ENCODE measurements at places on chromosomes 5 and 9.

GRCh38 chr5:98321361-98321760 is 452.1 kb upstream of the RGMB start:
- no peak for DNase-seq

DNA sequence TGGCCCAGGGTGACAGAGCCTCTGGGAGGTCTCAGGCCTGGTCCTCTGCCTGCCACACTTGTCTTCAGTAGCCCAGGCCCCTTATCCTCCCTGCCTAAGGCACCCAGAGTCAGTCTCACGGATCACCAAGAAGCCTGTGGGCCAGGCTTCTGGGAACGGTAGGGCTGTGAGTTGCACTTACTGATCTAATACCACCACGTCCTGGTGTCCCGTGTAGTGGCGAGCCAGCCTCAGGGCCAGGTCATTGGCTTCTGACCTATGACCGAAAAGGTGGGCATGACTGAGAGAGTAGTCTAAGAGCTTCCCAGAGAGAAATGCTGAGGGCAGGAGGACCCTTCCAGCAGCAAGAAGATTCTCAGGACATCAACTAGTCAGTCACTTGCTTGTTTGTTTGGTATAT is 7.4 kb downstream of the PHYKPL start:
- no peak for DNase-seq

DNA sequence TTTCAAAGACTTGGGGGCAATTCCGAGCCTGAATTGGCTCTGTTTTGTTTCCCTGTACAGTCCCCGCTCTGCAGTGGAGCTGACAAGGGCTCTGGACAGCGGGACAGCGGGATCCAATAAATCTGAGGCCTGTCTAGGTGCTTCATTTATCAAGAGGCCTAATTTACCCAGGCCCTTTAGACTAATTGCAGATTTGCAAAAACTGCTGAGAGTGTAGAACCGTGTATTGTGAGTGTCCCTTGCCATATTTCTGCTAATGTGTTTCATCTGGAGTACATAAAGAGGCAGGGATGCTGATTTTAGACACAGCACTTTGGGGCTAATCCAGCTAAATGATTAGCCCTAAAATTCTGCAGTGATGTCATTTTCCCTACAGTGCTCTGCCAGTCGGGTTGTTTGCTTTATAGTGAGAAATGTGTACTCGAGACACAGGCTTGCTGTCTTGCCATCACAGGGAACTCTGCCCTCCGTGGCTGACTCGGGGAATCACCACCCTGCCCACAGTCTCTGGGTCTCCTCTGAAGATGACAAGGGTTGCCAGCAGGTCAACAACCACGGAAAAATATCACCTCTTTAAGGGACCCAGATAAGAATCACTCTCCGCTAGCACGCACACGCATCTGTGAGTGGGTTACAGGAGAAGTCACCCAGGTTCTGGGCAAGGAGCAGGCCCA is 592.0 kb downstream of the BNC2 start:
- no peak for DNase-seq

DNA sequence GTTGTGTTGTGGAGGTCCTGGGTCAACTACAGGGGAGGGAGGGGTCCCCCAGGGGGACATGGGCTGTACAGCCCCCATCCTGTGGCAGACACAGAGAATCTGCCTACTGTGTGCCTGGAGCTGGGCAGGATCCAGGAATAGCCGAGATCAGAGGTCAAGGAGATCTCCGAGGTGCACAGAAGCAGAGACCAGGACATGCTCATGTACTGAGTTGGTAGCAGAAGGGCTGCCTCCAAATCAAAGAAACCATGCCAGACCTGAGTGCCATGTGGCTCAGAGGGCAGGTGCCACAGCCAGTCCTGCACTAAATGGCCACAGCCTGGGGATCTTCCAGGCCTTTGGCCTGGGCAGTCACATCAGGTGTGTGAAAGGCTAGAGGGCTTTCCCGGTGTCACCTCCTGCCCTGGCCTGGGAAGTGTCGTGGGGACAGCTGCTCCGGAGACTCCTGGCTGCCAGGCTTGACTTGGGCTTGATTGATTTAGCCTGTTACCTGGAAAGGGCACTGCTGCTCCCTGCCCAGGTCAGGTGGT is 27.8 kb downstream of the GSN start:
- no peak for DNase-seq

- DNase-seq = no peak
Observed at GRCh38 chr5:131214609-131215227, 44.0 kb downstream of the LYRM7 start.

DNA sequence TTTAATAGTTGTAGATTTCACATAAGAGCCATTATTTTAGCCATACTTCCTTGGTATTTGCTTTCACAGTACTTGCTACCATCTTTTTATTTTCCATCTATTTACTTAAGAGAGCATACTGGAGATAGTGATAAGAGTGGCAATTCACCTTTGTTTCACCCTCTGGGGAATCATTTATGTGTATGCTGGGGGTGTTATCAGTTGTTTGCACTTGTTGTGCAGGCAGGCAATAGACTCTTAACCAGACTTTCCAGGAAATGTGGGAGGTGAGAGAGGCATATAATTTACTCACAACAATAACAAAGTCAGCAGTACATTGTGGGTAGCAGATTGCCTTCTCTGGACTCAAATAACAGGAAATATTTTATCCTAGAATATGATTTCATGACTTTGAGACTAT is 1018.3 kb downstream of the CDH12 start:
- no peak for DNase-seq

DNA sequence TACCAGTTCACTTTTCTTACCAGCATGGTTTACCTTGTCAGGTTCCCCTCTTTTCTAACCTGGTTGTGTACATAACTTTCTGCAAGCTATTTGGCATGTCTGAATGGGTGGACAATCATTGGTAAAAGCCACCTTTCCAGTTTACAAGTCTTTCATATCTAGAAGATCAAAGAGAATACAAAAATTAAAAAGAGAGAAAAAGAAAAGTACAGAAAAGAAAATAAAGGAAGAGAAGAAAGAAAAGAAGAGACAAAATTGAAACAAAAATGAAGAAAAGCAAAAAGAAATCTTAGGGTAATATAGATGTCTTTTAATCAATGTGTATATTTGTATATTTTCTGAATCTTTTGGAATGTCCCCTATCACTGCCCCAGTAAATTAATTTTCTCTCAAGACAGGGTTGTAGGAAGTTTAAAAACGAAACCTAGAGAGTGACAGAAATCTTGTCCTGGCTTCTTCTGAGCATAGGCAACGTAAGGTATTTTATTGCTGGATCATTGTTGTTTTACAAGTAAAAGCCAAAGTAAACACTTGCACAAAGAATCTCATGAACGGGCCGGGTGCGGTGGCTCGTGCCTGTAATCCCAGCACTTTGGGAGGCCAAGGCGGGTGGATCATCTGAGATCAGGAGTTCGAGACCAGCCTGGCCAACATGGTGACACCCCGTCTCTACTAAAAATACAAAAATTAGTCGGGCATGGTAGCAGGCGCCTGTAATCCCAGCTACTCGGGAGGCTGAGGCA is 98.7 kb upstream of the IFNE start:
- DNase-seq = no peak

GRCh38 chr5:99076723-99077640 is 148.2 kb upstream of the CHD1 start:
- DNase-seq = no peak

DNA sequence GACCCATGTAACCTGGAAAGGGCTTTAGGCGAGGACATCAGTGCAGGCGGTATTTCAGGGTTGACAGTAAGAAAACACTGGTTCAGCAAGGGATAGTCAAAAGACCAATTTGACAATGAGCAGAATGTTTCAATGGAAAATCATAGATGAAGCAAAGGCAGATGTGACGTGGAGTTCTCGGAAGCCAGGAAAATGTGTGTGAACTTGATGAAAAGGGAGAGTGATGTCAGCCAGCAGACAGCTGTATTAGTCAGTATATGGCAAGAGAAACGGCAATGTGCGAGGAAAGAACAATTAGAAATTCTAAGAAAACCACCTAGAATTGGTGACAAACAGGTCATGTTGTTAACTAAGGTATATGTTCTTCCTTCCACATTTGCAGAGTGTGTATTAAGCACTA is 503.9 kb upstream of the DAB2 start:
- DNase-seq = no peak

DNA sequence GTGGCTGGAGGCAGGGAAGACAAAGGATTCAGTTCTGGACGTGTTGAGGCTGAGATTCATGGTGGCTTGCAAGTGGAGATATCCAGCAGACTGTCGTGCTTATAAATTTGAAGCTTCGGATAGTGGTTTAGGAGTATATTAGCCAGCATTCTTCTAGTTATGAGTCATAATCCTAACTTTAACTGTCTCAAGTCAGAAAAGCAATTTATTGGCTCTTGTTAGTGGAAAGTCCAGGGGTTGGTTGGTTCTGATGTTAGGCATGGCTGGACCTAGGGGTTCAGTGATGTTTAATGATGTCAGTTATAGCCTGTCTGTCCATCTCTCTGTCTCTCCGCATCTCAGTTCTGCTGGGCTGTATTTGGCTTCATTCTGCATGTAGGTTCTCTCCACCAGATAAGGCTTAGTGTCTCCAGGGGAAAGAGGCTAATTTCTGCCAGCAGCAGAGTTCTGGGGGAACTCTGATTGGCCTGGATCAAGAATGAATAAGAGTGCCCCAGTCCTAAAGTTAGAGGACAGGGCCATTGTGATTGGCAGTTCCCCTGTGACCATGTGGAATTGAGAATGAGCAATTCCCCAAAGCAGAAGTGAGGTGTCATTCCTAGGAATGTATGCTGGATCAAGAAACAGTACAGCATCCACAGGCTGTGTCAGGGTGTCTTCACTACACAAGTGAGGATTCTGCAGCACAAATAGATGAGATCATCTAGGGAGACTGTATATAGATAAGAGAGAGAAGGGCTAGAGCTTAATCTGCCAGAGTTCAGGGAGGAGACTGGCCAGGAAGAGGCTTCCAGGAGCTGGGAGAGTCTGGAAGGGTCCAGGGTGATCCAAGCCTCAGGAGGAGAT is 72.9 kb upstream of the SHB start:
- DNase-seq = no peak

GRCh38 chr9:14780251-14780650 is 57.7 kb upstream of the CER1 start:
- DNase-seq = no peak

- no peak for DNase-seq
Observed at GRCh38 chr5:111256128-111256527, 31.9 kb downstream of the CAMK4 start.

DNA sequence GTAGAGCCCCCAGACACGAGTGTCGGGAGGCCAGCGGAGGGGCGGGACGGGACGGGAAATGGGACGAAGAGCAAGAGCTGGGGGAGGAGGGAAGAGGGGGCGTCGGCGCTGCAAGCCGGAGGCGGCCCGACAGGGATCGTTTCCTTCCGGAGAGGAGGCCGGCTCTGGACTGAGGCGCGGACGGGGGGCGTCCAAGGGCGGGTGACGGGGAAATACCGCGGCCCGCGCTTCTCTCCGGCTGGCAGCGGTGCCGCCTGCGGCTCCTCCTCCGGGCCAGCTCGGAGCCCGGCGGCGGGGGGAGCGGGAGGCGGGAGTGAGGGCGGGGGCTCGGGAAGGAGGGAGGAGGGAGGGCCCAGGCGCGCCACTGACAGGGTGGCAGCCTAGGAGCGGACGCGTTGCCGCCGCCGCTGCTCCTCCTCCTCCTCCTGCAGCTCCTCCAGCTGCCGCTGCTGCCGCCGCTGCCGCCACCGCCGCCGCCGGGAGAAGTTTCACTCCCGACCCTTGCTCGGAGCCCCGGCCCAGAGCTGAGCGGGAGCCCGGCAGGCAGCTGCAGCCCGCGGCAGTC is at the start of gene CHSY3:
Gene CHSY3 (plus strand): TSS at position 364 of the 565 bp plus-strand sequence.
- peak; percentile 13 for DNase-seq

DNA sequence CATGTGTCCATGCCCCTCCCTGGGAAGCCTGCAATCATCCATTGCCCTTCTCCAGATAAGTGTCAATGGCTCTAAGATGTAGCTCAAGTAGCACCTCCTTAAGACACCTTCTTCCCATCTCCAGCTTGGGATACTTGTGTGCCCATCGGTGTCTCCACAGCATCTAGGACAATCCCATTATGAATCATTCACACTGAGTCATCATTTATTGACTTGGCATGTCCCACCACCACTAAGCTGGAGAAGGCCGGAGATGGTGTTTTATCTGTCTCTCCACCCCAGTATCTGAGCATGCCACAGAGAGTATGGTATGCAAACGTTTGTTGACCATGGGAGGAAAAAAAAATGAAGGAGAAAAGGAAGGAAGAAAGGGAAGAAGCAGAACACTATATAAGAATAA is 342.2 kb downstream of the TRIM32 start:
- DNase-seq = no peak

- no peak for DNase-seq
Observed at GRCh38 chr9:121883281-121884056, 209.6 kb downstream of the TTLL11 start.

- DNase-seq = no peak
Observed at GRCh38 chr5:59107692-59108091, 524.8 kb downstream of the RAB3C start.

DNA sequence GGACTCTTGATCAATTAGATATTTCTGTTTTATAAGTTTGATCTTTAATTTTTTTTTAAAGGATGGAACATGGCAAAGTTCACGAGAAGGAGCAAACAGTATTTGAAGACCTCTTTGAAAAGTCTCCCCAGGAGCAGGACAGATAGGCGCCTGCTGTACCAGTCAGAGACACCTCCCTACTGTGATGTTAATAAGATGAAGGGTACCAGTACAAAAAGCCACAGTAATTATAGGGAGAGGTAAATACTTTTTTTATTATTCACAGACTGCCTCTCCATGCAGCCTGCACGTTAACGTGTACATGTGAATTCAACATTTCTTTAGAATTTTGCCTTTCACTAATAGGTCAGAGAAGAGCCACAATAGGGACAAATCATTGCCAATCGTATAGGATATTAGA is 146.5 kb upstream of the CDH6 start:
- DNase-seq = no peak

- DNase-seq = no peak
Observed at GRCh38 chr5:88722546-88723073, 160.4 kb downstream of the MEF2C start.

DNA sequence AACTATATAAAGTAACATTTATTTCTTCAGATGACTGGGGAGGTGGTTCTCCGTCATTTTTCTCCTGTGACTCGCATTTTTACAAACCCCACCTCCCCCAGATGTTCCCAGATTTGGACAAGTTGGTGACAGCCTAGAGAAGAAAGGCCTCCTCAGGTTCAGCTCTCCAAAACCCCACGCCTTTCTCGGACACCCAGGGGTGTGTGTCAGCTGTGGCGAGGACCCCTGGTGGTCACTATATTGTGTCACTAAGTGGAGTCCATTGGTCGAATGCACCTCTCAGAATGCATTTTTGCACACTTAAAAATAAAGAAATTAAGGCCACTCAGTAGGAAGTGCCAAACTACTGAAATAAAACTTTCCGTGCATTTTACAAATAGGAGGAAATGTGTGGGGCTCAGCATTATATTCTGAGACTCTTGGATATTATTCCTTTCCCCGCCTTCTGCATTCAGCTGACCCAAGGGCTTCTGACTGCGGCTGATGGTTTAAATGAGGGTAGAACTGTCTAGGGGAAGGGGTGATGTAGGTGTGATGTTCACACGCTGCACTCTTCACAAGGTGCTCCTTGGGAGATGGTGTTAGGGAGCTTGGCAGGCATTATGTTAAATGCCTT is 47.6 kb downstream of the ACO1 start:
- DNase-seq = peak; percentile 1

- DNase-seq = no peak
Observed at GRCh38 chr5:138722544-138723177, 30.6 kb upstream of the CTNNA1 start.
